ENCODE measurements at places on chromosomes 5 and 9.

- DNase-seq = no peak
These were observed 28.7 kb upstream of the F2RL1 start for GRCh38 chr5:76789991-76790581.

GRCh38 chr5:74042959-74043358 is 417.0 kb downstream of the ARHGEF28 start:
- peak; percentile 76 for DNase-seq

- no peak for DNase-seq
These were observed 21.8 kb downstream of the CDKN2A start for GRCh38 chr9:21972361-21972760.

DNA sequence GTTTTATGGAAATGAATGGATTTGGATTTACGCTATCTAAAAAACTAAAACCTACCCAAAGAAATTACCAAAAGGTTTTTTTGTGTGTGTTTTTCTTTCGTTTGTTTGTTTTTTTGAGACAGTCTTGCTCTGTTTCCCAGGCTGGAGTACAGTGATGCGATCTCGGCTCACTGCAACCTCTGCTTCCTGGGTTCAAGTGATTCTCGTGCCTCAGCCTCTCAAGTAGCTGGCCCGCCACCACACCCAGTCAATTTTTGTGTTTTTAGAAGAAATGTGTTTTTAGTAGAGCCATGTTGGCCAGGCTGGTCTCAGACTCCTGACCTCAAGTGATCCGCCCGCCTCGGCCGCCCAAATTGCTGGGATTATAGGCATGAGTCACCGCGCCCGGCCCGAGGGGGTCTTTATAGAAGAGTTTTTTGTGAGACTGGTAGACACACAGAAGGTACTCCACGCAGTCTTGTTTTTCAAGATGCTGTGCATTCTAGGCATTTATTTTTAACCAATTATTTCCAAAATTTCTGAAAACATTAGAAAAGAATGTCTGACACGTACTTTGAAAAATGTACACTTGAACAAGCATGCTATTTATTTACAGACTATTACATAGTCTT is 75.7 kb downstream of the NR6A1 start:
- no peak for DNase-seq
